ENCODE measurements at places on chromosomes 3 and 15. TPM values are rescaled to one million over a fixed set of nuclear protein-coding genes. Genes with fewer than 3 reads are reported as not detected.

The C3orf38 gene
- total RNA-seq, result 30.5 TPM

The MESP2 gene
- not detected for total RNA-seq

The GNAT1 gene
- not detected for total RNA-seq

The SCAMP2 gene
- 128 TPM for total RNA-seq

The SAMD7 gene
- total RNA-seq, result not detected

The FMN1 gene
- total RNA-seq, result 0.12 TPM

The ATP13A5 gene
- not detected for total RNA-seq

The ROBO2 gene
- total RNA-seq, result not detected

The PIK3R4 gene
- total RNA-seq, result 26.0 TPM

The MESP1 gene
- total RNA-seq, result 1.6 TPM

The ADAMTS7 gene
- 0.10 TPM for total RNA-seq

The ZNF80 gene
- total RNA-seq, result 0.10 TPM

DNA sequence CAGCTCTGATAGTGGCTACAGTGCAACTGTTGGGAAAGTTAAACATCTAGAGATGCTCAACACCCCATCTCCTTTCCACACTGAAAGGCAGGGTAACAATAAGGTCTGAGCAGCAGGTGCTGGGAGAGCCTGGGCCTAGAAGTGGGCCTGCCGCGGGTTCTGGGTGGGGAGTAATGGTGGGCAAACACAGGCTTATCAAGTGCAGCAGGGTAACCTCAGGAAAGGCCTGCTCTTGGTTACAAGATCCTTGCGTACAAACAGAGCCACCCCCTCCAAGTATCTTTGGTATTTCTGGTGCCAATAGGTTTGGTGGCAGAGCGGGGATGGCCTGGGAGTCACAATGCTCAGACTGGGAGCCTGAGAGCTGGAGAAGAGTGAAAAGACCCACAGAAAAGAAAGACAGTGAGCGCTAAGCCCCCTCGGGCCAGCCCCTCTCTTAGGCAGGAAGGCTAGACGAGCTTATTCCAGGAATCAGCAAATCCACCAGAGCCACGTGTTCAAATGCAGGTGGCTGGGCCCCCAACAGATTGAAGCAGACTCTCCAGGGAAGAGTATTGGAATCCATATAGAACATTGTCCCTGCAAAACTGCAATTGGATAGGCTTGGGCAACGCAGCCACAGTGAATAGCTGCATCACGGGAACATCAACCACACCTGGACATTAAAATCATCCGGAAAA lies 2.7 kb downstream of the IQSEC1 start:
- peaks cover 62% of the 10 kb centered on the region for H3K4me1 ChIP-seq
- peak overlapping the region; percentile 96 for H3K27ac ChIP-seq
- H3K36me3 ChIP-seq, result peaks cover 4% of the 10 kb centered on the region
- H3K4me3 ChIP-seq, result peak overlapping the region; percentile 17
- DNase-seq, result no peak

- no peak for DNase-seq
- no peaks in the 10 kb centered on the region for H3K27me3 ChIP-seq
- no peaks in the 10 kb centered on the region for H3K4me1 ChIP-seq
- no peak overlapping the region for H3K27ac ChIP-seq
These were observed 16.4 kb downstream of the FAM107A start for GRCh38 chr3:58560771-58561311.

DNA sequence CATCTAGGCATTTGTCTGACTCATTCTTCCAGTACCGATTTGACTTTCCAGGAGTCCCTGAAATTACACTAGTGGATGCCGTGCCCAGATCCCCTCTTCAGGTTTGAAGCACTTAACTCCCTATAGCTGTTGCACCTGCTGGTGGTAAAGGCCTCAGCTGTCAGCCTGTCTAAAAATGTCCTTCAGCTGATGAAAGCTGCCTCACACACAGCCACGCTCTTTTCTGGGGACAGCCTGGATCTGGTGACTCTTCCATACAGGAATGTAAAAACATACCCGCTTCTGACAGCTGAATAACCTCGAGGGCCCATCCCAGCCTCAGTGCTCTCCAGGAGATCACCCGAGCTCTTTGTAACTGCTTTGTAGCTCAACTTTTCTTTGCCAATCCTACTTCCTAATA lies 534.1 kb upstream of the GRM7 start:
- no peaks in the 10 kb centered on the region for H3K27me3 ChIP-seq
- no peaks in the 10 kb centered on the region for H3K4me1 ChIP-seq
- DNase-seq, result no peak
- no peak overlapping the region for H3K27ac ChIP-seq

DNA sequence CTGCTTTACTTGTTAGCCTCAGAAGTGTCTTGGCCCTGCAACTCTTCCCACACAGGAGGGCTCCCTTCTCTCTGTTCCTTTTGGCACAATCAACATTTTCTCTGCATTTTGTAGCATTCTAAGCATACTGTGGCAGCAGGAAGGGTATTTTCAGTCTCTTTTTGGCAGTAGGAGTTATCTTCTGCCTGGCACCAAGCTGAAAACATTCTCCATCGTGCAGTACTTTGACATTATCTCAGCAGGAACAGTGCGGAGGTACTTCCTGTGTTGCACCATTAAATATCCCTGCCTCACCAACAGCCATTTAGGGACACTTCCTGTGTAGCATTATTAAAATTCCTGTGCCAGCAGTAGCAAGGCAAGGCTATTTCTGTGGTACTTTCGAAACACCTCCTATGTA lies 233.2 kb upstream of the SEMA6D start:
- H3K36me3 ChIP-seq, result no peaks in the 10 kb centered on the region
- DNase-seq, result no peak
- no peaks in the 10 kb centered on the region for H3K27me3 ChIP-seq
- no peak overlapping the region for H3K27ac ChIP-seq

GRCh38 chr3:158355623-158356588 lies 215.1 kb upstream of the MLF1 start:
- H3K4me3 ChIP-seq, result no peak overlapping the region
- H3K27ac ChIP-seq, result no peak overlapping the region

DNA sequence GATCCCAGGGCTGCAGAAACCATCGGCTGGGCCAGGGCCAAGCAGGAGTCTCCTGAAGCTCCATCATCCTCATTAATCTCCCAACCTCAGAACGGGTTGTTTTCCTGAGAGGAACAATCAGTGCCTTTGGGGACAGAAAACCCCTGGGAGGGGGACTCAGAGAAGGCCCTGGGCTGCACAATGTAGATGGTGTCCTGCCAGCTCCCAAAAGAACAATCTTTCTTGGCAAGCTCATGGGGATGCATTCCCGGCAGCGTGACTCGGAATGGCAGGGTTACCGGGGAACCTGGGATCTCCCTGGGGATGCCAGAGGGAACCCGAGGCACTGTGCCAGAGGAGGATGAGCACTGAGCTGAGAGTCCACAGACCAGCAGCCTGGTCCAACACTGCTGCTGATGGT lies 72.1 kb upstream of the ATP2B2 start:
- no peak overlapping the region for H3K27ac ChIP-seq
- H3K36me3 ChIP-seq, result no peaks in the 10 kb centered on the region
- DNase-seq, result no peak
- no peak overlapping the region for H3K4me3 ChIP-seq
- no peaks in the 10 kb centered on the region for H3K4me1 ChIP-seq

GRCh38 chr15:95635666-95636065 lies 694.8 kb upstream of the NR2F2 start:
- no peaks in the 10 kb centered on the region for H3K27me3 ChIP-seq
- H3K36me3 ChIP-seq, result no peaks in the 10 kb centered on the region
- H3K4me1 ChIP-seq, result no peaks in the 10 kb centered on the region
- DNase-seq, result no peak

DNA sequence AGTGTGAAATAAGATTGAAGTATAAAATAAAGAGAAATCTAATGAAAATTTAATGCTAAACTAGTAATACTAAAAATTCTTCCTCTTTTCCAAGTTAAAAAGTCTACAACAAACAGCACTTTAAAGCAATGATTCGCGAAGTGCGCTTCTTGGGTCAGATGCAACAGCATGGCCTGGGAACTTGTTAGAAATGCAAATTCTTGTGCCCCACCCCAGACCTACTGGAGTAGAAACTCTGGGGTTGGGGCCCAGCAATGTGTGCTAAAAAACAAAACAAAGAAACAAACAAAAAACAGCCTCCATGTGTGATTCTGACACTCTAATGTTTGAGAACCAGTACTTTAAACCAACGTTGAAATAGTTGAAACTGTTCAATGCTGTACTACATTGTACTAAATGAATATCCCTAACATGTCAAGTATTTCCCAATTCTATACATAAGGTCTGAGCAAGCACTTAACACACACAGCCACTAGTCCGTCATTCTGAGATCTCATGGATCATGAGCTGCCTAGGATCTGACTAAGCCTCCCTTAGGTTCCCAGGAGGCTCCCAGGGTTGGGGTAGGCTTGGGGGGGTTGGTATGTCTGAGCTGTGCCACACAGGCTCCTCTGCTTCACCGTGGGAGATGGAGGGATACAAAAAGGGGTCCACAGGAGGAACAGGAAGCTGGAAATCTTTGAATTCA lies 6.1 kb downstream of the RASGRP1 start:
- peak overlapping the region; percentile 98 for H3K4me3 ChIP-seq
- H3K27me3 ChIP-seq, result no peaks in the 10 kb centered on the region
- no peak for DNase-seq
- H3K27ac ChIP-seq, result peak overlapping the region; percentile 95

GRCh38 chr3:46943237-46944187 lies 33.0 kb downstream of the CCDC12 start:
- DNase-seq, result no peak
- H3K36me3 ChIP-seq, result peaks cover 54% of the 10 kb centered on the region
- peak overlapping the region; percentile 16 for H3K27ac ChIP-seq
- H3K27me3 ChIP-seq, result no peaks in the 10 kb centered on the region
- H3K4me3 ChIP-seq, result no peak overlapping the region

- H3K36me3 ChIP-seq, result no peaks in the 10 kb centered on the region
- DNase-seq, result no peak
- peak overlapping the region; percentile 79 for H3K27ac ChIP-seq
- H3K27me3 ChIP-seq, result peaks cover 16% of the 10 kb centered on the region
- peaks cover 20% of the 10 kb centered on the region for H3K4me1 ChIP-seq
- no peak overlapping the region for H3K4me3 ChIP-seq
These were observed 79.8 kb upstream of the MEF2A start for GRCh38 chr15:99485992-99486370.

GRCh38 chr3:194537732-194538247 lies 51.0 kb upstream of the ATP13A3 start:
- no peak overlapping the region for H3K4me3 ChIP-seq
- H3K4me1 ChIP-seq, result peaks cover 9% of the 10 kb centered on the region
- peaks cover 8% of the 10 kb centered on the region for H3K27me3 ChIP-seq
- no peak for DNase-seq
- H3K36me3 ChIP-seq, result peaks cover 1% of the 10 kb centered on the region

GRCh38 chr3:152524198-152525140 lies 255.7 kb downstream of the MBNL1 start:
- DNase-seq, result peak; percentile 65
- no peak overlapping the region for H3K4me3 ChIP-seq
- H3K27me3 ChIP-seq, result peaks cover 3% of the 10 kb centered on the region
- H3K36me3 ChIP-seq, result no peaks in the 10 kb centered on the region
- no peaks in the 10 kb centered on the region for H3K4me1 ChIP-seq

DNA sequence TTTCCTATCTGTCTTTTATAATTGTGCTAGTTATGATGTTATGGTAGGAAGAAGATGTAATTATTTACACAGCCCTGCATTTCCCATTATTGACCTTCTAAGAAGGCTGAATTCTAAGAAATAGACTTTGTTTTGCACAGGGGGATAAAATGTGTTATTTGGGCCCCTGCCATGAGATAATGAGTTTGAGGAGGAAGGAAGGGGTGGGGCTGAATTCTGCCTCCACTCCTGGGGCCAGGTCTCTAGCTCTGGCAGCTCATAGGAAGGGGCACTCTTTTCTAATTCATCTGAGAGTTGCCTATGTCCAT lies 69.2 kb upstream of the GOLGA8B start:
- no peaks in the 10 kb centered on the region for H3K4me1 ChIP-seq
- no peak overlapping the region for H3K4me3 ChIP-seq
- no peak for DNase-seq
- no peak overlapping the region for H3K27ac ChIP-seq
- H3K36me3 ChIP-seq, result no peaks in the 10 kb centered on the region
- H3K27me3 ChIP-seq, result peaks cover 15% of the 10 kb centered on the region

DNA sequence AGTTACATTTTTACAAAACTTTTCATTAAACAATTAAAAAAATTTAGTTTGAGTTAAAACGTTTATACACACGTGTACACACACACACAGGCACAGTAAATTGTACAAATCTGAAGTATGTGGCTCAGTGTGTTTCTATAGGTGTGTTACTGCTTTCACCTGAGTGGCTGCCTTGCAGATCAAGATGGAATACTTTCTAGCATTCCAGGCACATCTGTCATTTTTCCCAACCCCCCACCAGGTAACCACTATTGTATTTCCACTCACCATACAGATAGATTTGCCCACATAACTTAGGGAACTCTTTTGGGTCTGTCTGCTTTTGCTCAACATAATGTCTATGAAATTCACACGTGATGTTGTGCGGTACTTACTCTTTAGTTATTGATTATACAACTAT lies 141.1 kb downstream of the PTPRG start:
- no peaks in the 10 kb centered on the region for H3K27me3 ChIP-seq
- H3K27ac ChIP-seq, result no peak overlapping the region
- no peaks in the 10 kb centered on the region for H3K36me3 ChIP-seq
- no peaks in the 10 kb centered on the region for H3K4me1 ChIP-seq

GRCh38 chr15:80182611-80183261 lies 29.9 kb downstream of the FAH start:
- H3K36me3 ChIP-seq, result peaks cover 36% of the 10 kb centered on the region
- DNase-seq, result no peak
- no peaks in the 10 kb centered on the region for H3K4me1 ChIP-seq
- H3K27ac ChIP-seq, result no peak overlapping the region
- no peaks in the 10 kb centered on the region for H3K27me3 ChIP-seq
- no peak overlapping the region for H3K4me3 ChIP-seq

GRCh38 chr3:99903869-99904268 lies 86.2 kb downstream of the CMSS1 start:
- no peaks in the 10 kb centered on the region for H3K27me3 ChIP-seq
- no peaks in the 10 kb centered on the region for H3K4me1 ChIP-seq
- DNase-seq, result no peak
- H3K4me3 ChIP-seq, result no peak overlapping the region

GRCh38 chr3:157692468-157692867 lies 189.3 kb upstream of the VEPH1 start:
- H3K27me3 ChIP-seq, result no peaks in the 10 kb centered on the region
- no peaks in the 10 kb centered on the region for H3K36me3 ChIP-seq
- no peak overlapping the region for H3K27ac ChIP-seq
- H3K4me1 ChIP-seq, result no peaks in the 10 kb centered on the region
- H3K4me3 ChIP-seq, result no peak overlapping the region

DNA sequence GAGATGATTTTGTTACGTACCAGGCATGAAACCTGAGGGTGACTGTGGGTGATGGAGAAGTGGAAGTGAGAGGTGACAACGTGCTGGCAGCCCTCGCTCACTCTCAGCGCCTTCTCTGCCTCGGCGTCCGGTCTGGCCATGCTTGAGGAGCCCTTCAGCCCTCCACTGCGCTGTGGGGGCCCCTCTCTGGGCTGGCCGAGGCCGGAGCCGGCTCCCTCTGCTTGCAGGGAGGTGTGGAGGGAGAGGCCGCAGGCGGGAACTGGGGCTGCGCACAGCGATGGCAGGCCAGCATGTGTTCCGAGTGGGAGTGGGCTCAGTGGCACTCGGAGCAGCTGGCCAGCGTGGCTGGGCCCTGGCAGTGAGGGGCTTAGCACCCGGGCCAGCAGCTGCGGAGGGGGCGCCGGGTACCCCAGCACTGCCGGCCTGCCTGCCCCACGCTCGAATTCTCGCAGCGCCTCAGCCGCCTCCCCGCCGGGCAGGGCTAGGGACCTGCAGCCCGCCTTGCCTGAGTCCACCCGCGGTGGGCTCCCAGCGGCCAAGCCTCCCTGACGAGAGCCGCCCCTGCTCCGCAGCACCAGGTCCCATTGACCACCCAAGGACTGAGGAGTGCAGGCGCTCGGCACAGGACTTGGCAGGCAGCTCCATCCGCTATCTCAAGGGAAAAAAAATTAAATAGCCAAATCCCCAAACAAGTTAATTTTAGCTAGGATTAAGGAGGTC lies 29.7 kb upstream of the MYRIP start:
- no peak overlapping the region for H3K27ac ChIP-seq
- H3K4me3 ChIP-seq, result no peak overlapping the region
- no peaks in the 10 kb centered on the region for H3K4me1 ChIP-seq
